Effector memory CD4-positive, alpha-beta T cell (primary cell): ENCODE measurements at places on chromosomes 2 and 18.

GRCh38 chr2:27960237-27960912, 69.8 kb downstream of the BABAM2 start:
- no peak for DNase-seq

DNA sequence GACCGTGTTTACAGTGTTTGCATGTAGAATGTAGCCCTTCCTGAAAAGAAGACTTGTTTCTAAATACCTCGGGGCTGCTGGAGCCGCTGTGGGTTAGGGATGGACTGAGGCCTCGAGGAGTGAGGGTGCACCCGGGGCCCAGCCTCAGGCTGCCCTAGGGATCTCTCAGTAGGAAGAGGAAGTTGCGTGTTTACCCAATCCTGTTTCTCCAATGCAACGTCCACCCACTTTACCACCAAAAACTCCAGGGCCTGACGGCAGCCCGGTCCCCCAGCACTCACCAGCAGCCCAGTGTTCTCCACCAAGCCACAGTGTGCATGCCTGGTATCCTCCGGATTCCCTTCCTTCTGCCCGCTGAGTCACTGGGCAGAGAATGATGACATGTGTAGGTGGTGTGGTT, 255.8 kb downstream of the GLI2 start:
- no peak for DNase-seq

GRCh38 chr2:219616550-219616949, 10.9 kb upstream of the SLC4A3 start:
- no peak for DNase-seq

DNA sequence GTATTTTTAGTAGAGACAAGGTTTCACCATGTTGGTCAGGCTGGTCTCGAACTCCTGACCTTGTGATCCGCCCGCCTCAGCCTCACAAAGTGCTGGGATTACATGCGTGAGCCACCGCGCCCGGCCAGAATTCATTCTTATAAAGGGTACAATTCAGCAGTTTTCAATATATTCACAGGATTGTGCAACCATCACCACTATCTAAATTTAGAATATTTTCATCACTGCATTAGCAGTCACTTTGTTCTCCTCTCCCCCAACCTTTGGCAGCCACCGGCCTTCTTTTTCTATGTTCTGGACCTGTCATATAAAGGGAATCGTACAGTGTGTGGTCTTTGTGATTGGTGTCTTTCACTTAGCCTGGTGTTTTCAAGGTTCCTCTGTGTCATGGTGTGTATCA, 40.7 kb downstream of the TCF7L1 start:
- no peak for DNase-seq

DNA sequence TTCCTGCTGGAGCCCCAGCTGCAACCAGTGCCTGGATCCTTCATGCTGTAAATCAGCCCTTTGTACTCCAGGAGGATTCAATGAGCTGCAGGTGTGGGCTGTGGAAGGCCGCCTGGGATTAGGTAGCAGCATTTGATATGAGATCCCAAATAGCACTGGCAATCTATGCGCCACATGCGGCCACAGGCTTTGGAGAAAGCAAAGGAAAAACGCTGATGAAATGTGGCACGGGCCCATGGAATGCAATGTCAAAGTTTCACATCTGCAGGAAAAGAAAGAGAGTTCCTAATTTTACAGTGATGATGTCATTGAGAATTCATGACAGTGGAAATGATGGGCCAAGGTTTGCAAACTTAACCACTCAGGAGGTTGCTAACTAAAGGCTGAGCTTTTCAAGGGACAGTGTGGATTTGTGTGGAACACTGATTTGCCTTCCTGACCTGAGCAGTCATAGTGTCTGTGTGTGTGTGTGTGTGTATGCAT, 216.4 kb upstream of the OSR1 start:
- DNase-seq = no peak

- no peak for DNase-seq
These were observed 75.1 kb upstream of the PARD3B start for GRCh38 chr2:204470178-204470620.

- no peak for DNase-seq
These were observed 100.0 kb upstream of the PKDCC start for GRCh38 chr2:41947701-41948396.

DNA sequence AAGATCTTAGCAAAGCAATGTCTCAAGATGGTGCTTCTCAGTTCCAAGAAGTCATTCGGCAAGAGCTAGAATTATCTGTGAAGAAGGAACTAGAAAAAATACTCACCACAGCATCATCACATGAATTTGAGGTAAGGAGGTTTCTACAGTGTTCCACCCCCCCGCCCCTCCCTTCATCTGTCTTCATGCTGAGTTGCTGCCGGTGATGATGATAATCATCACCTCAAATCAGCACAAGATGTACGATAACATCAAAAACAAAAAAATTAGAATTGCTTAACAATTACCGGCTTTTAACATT, 14.6 kb downstream of the UGP2 start:
- peak; percentile 39 for DNase-seq
